ENCODE measurements at places on chromosomes 3 and 15.

- DNase-seq = no peak
Measured at GRCh38 chr3:160661660-160662059, 15.3 kb upstream of the ARL14 start.

DNA sequence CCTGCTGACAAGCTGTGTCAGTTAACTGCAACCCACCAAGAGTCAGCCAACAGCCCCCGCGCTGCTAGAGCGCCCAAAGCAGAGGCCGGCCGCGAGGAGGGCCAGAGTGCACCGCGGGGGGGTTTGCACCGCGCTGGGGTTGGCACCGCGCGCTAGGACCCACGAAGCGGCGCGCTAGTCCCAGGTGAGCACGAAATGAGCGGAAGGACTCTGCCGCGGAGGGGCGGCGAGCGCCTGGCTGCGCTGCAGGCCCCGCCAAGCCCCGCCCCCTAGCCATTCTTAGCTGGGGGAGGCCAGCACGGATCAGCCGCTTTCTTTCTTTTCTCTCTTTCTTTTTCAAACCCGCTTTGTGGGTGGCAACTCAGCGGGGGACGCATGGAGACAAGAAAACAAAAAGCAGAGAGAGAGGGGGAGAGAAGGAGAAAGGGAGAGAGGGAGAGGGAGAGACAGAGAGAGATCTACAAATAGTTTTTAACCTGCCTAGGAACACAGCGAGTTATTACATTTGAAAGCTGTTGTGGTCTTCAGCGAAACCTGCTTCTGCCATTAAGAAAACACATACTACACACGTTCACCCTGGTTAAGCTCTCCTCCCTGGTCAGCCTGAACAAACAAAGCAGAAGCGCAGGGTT lies 6.9 kb upstream of the FOXB1 start:
- DNase-seq = no peak

DNA sequence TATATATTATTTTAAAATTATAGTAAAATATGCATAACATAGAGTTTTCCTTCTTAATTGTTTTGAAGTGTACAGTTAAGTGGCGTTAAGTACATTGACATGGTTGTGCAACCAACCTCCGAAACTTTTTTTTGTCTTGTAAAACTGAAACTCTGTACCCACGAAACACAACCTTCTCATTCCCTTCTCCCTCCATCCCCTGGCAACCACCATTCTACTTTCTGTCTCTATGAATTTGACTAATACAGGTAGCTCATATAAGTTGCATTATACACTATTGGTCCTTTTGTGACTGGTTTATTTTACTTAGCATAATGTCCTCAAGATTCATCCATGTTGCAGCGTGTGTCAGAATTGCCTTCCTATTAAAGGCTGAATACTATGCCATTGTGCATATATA lies 179.4 kb downstream of the SATB1 start:
- no peak for DNase-seq

DNA sequence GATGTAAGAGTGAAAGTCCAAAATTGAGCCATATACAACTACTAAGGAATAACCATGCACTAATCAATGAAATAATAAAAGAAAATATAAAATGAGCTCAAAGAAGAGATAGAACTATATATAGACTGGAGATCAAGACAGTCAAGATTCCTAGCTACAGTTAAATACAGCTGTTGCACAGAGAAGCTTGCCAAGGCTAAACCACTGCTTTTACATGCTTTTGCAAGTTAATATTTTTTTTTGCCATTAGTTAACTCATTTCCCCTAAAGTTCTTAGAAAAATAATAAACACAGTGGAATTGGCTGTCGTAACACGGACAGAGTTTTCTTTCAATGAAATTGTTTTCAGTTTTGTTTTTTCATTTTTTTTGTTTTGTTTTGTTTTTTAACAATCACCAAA lies 123.0 kb downstream of the VGLL3 start:
- DNase-seq = no peak

DNA sequence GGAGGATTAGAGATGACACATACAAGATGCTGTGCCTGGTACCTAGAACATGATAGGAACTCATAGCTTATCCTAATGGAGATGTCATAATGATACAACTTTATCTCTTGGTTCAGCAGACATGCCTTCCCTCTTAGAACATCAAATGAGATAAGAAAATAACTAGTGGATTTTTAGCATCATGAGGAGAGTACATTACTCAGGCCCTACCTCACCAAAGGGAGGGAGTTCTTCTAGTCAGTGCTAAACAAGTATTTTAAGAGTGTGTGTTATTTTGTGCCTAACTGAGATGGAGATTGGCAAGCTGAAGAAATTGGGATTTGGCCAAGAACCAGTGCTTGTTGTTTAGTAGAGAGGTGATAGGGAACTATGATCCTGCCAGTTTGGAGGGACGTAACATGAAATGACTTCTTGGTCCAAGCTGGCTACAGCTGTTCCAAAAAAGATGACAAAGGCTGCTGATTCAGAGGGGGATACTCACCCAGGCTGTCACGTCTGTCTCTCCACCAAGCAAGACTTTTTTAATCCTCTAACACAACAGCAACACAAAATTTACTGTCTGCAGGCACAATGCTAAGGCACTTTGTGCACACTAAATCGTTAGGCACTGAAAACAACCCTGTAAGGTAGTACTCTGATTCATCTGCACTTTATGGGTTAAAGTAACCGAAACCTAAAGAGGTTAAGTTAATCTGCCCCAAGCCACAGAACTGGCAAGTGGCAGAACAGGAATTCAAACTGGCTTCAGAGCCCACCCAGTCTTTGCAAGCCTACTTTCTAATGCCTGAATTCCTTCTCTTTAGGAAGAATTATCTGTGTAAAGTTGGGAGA lies 126.5 kb downstream of the CMSS1 start:
- no peak for DNase-seq

- DNase-seq = no peak
Measured at GRCh38 chr3:108346301-108347227, 50.2 kb downstream of the HHLA2 start.

DNA sequence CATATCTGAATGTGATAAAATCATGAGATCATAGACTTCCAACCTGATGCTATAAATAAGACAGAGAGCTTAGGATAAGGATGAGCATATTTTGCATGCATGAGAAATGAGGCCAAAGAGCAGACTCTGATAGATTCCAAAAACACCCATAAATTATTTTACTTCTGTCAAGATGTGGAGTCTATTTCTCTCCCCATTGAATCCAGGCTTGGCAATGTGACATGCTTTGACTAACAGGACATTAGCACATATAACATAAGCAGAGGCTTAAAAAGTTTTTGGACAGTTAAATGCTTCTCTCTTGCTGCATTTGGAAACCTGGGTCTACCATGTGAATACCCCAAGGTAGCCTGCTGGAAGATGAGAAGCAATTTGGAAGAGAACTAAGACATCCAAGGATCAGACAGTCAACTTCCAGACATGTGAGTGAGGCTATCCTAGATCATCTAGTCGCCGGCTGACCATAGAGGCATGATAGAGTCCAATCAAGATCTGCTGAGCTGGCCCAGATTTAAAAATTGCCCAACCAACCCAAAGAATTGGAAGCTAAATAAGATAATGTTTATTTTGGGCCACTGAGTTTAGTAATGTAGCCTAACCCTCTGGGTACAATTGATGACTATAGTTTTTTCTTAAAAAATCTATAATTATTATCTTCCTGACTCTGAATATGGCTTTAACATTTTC lies 30.3 kb downstream of the MYLK start:
- no peak for DNase-seq

- DNase-seq = peak; percentile 4
Measured at GRCh38 chr3:187783098-187783497, 37.8 kb upstream of the BCL6 start.

DNA sequence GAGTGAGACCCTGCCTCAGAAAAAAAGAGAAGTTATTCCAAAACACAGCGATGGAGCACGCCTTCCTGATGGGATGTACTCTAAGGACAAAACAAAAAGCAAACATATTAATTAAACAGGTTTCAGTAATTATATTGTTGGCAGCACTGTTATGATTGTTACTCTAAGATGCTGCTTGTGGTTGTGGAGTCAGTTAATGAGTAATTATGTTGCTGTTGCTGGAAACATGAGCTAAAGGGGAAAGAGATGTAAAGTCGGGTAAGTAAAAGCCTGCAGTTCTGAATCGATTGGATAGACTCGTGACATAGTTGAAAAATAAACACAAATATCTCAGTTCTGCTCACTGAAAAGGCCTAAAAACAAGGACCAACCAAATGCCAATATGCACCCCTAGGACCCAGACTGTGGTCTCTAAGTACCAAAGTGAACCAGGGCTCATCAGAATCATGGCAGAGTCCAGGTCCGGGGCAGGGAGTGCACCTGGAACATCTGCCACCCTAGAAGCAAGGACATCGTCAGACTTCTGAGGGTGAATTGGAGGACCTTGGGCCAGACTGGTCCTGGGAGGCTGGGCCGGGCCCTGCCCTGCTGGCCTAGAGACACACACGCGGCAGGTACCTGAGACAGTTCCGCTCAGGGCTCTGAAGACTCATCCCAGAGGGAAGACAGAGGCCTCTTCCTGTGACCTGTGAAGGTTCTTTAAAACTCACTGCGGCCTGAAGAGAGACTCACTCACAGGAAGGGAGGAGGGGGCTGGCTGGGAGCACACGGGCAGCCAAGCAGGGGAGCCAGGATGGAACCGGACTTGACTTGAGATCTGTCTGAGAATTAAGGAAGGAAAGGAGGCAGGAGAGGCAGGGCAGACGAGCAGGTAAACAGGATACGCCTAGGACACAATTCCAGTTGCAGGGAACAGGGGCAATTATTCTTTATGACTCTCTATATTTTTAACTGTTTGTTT lies 140.5 kb downstream of the LRRK1 start:
- no peak for DNase-seq

GRCh38 chr3:149120051-149120972 lies 9.1 kb upstream of the HPS3 start:
- DNase-seq = peak; percentile 79

GRCh38 chr3:70040386-70040785 lies 40.9 kb downstream of the SAMMSON start:
- no peak for DNase-seq

DNA sequence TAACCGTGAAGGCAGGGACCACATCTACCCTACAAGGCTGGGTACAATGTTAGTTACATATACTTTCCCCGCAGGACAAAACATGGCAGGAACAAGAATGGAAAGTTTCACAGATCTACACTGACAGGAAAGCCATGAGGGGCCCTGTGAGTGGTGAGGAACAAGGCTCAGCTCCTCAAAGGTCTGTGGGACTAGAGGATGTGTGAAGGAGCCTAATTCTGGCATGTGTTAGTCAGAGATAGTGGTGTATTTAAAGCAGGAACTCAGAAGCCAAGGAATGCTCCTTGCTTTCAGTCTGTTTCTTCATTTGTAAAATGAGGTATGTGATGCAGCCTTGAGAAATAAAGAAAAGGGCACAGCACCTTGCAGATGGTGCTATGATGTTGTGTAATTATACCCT lies 25.1 kb downstream of the ETV5 start:
- DNase-seq = no peak

DNA sequence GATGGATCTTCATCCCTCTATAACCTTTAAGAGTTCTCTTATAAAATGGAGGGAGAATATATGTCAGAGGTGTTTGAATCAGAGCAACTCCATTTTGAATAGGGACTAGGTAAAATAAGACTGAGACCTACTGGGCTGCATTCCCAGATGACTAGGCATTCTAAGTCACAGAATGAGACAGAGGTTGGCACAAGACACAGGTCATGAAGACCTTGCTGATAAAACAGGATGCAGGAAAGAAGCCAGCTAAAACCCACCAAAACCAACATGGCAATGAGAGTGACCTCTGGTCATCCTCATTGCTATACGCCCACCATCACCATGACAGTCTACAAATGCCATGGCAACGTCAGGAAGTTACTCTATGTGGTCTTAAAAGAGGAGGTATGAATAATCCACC lies 211.0 kb downstream of the GBE1 start:
- DNase-seq = peak; percentile 9

DNA sequence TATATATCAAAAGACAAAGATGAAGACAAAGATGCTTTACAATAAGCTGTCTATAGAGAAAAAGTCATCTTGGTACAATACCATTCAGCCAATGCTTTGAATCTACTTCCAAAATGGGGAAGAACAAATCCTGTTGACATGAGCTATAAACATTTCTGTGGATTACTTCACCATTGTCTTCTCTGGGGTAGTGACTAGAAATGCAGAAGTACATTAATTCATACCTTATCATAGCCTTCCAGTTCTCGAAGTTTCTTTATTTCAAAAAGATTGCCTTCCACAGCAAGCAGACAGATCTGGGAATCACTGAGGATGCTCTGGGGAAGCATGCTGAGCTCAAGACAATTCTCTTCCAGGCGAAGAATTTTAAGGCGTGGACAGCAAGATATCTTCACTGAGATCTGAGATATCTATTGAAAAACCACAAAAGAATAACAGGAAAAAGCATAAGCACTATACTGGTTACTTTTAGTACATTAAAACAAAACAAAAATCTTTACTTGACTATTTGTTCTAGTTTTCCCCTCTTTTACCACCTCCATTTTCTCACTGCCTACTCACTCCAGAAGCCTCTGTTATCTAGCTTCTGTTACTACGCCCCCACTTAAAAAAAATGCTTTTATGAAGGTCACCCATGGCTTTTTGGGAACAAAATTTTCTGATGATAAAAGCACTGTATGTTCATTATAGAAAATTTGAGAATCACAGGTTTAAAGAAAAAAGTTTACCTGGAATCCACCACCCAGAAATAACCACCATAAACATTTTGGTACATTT lies 3.6 kb downstream of the LRRC57 start:
- DNase-seq = no peak

DNA sequence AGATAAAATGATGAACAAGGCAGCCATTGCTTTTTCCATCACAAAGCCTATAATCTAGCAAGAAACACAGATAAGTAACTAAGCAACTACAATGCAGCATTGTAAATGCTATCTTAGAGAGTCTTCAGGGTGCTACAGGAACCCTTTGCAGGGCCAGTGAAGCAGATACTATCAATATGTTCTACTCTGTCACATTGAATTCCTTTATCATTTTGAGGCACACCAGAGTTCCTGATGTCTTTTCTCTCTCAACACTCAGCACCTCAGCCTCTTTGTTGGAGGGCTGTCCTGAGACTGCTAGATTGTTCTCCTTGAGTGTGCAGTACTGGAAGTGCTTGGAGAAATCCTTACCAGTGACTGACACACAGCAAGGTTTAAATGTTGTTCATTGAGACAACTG lies 107.4 kb upstream of the MRPL3 start:
- no peak for DNase-seq

DNA sequence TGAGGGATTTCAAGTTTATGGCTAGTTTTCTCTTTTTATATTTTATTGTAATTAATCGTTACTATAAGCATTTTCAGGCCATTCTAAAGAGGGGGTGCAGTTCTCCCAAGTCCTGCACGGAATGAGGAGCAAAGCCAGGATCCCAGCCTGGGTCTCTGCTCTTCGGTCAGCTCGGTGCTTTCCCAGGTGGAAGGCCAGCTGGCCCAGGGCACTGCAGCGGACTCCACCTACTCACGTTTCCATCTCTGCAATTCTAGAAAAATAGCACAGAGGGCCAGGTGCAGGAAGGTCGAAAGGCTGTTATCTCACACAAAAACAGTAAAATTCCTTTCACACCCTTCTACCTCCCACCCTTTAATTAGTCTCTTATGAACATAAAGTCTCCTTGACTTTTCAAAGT lies 59.5 kb upstream of the HES1 start:
- no peak for DNase-seq

- DNase-seq = no peak
Measured at GRCh38 chr3:126300761-126301481, 56.3 kb downstream of the KLF15 start.

All from RKO (cell line).